Fibroblast of skin of abdomen (primary cell): ENCODE measurements at places on chromosomes 3 and 15.
A peak's percentile ranks its signal among the peaks of the same experiment; 100 is the strongest.

- peak; percentile 93 for DNase-seq
These were observed 145.2 kb downstream of the KLF13 start for GRCh38 chr15:31471731-31472430.

- no peak for DNase-seq
These were observed 1.3 kb downstream of the CLPX start for GRCh38 chr15:65183865-65184159.

DNA sequence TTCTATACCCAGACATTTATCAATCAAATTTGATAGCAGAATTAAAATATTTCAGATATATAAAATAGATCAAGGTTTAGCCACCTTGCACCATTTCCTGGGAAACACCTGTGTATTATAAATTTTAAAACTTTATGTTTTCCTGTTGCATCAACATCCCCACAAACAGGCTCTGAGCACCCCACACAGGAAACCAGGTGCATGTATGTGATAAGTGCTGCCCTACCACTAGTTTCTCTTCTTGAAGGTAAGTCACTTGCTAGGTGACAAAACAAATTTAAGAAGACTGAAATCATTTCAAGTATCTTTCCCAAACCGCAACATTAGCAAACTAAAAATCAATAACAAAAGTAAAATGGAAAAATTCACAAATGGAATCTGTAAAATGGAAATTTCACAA lies 496.1 kb upstream of the CCDC54 start:
- no peak for DNase-seq

- DNase-seq, result peak; percentile 72
These were observed 30.1 kb downstream of the POPDC2 start for GRCh38 chr3:119630128-119630879.

DNA sequence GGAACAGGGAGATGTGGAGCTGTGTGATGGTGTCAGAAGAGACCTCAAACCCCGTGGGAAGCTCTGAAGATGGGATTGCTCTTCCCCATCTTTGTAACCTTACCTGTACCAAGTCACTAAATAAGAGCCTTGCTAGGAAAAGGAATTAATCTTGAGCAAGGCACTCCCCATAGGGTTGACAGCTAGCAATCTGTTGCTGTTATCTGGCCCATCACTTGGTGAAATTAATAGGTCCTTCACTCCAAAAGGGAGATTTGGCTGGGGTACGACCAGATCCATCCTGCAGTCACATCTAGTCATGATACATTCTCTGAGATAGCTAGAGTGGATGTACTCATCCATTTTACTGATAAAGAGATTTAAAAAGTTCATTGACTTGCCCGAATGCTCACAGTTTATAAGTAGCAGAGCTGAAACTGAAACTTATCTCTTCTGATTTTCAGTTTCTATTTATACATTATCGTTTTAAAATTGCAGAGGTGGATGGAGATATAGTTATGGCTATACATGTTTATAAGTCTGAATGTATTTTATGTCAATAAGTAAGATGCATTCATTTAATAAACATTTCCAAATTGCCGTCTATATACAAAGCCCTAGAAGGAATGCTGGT lies 299.1 kb upstream of the MCTP2 start:
- DNase-seq, result no peak

- no peak for DNase-seq
These were observed 73.5 kb downstream of the EDEM1 start for GRCh38 chr3:5260992-5261501.

DNA sequence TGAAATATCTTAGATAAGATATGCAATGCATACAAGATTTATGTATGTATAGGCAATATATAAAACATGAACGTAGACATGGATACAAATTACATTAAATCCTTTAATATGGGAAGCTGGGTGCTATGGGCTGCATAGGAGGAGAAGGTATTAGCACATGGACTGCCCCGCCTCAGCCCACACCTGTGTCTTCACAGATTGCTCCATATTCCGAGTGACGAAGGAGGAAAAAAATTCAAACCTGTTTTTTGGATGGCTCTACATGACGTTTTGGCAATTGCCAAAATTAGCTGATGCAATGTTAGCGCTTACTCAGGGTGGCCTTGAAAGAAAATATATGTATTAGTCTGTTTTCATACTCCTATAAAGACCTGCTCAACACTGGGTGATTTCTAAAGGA lies 223.4 kb upstream of the SLCO3A1 start:
- no peak for DNase-seq

- no peak for DNase-seq
These were observed 43.4 kb upstream of the IGF1R start for GRCh38 chr15:98604983-98605382.

DNA sequence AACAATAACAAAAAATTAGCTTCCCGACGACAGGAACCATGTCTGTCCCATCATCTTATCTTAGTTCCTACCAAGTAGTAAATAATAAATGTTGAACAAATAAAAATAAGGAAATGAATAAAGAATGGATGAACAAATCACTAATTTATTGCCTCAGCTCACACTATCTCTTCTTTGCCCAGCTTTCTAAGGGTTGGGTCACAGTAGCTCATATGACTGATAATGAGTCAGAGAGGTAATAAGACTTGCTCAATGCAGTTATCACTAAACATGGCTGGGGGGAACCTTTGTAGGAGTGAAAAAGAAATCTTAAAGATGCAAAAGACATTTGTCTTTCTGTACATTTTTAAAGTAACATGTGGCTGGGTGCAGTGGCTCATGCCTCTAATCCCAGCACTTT lies 182.2 kb downstream of the WDR76 start:
- peak; percentile 54 for DNase-seq

GRCh38 chr15:95150466-95150865 lies 919.1 kb downstream of the MCTP2 start:
- DNase-seq, result no peak

GRCh38 chr3:81242871-81243270 lies 518.6 kb downstream of the GBE1 start:
- DNase-seq, result peak; percentile 46

DNA sequence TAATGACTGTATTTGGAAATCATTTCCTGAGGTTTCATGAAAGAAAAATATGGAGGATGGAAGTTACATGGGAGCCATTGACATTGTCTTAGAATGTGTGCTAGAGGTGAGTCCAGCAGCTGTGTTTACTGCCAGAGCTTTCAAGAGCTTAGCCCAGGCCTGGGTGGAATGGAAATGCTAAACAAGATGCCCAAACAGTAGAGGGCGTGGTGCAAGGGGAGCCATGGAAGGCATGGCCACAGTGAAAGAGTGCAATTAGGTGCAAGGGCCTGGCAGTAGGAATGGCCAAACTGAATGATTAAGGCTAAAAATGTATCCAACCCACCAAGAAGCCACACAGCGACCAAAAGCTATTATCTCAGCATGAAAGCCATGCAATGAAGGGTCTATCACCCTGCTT lies 257.7 kb upstream of the NR2F2 start:
- DNase-seq, result no peak

- DNase-seq, result peak; percentile 59
These were observed 69.3 kb downstream of the CHAC1 start for GRCh38 chr15:41022487-41023090.

GRCh38 chr3:152745646-152746045 lies 89.3 kb upstream of the P2RY1 start:
- no peak for DNase-seq

GRCh38 chr3:45965653-45966052 lies 22.4 kb downstream of the CXCR6 start:
- no peak for DNase-seq

- DNase-seq, result peak; percentile 66
These were observed 1.2 kb upstream of the ITIH4 start for GRCh38 chr3:52831500-52832301.

- no peak for DNase-seq
These were observed 21.7 kb upstream of the UTS2B start for GRCh38 chr3:191352014-191352413.

GRCh38 chr15:30023798-30024295 lies 58.9 kb upstream of the GOLGA8J start:
- peak; percentile 37 for DNase-seq

DNA sequence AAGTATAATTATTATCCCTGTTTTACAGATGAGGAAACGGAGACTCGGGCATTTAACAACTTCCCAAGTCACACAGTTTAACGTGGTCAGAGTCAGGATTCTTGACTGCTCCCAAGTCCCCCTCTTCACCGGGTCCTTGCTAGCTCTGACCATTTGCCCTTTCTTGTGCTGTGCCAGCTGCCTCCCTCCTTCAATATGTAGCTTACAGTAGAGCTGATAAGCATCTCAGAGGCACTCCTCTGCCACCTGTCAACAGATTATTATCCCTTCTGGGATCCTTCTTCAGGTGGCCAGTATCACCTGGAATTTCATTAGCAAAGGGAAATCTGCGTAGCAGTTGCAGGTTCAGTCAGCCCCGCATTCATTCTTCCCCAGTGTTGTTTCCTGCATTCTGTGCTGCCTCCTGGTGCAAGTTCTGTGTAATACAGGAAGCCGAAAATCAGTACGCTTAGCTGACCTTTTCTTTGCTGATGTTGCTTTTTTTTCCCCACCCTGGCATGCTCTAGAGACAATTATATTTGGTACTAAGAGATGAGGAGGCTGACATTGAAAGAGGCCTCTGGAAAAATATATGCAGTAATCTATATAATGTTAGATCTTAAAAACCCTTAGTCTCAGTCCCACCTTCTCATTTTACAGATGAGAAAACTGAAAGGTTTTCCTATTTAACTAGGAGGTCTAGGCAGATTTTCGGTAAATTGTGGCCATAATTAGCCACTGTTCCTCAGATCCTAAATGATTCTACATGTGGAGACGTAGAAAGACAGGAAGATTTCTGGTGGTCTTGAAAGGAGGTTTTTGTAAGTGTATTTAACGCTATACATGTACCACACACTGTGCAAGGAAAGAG lies 24.8 kb downstream of the TMOD2 start:
- no peak for DNase-seq

GRCh38 chr3:94356581-94356980 lies 293.7 kb downstream of the NSUN3 start:
- no peak for DNase-seq

DNA sequence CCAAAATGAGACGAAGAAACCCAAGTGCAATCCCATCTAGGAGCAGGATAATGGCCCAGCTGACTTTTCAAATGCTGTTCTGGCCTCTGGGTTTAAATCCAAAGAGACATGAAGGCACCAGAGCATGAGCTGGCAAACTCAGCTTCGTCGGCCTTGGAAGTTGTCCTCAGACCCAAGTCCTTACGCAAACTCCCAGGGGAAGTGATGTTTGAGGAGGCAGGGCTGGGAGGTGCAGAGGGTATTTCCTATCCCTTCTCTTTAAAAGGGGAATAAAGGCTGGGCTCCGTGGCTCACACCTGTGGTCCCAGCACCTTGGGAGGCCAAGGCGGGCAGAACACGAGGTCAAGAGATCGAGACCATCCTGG lies 68.9 kb upstream of the HERC1 start:
- no peak for DNase-seq

DNA sequence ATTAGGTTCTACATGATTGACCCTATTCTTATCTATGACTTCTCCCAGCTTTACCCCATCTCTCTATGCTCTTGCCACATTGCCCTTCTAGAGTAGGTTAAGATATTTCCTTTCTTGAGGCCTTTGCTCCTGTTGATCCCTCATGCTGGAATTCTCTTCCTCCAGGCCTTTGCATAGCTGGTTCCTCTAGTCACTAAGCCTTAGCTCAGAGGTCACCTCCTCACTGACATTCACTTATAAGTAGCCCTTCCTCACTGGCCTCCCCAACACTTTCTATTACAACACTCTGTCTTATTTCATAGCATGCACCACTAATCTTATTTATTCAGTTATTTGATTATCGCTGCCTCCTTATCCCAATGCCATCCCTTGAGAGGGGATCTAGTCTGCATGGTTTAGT lies 228.4 kb upstream of the COL8A1 start:
- DNase-seq, result no peak

DNA sequence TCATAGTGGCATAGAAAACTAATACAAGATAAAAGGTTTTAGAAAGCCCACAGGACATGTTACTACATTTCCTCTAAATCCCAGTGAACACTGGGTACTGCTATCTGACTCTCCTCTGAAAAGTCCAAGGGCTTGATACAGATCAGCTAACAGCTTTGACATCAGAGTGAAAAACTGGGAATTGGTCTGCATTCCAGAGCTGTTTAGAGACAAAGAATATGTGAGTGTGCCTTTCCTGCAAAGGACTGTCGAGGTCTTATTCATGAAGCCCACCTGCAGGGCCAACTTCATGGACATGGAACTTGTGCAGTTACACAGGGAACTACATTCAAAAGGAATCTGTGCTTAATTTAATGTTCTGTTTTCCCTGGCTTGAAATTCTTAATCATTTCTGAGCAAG lies 5.2 kb upstream of the TMCO5A start:
- no peak for DNase-seq

DNA sequence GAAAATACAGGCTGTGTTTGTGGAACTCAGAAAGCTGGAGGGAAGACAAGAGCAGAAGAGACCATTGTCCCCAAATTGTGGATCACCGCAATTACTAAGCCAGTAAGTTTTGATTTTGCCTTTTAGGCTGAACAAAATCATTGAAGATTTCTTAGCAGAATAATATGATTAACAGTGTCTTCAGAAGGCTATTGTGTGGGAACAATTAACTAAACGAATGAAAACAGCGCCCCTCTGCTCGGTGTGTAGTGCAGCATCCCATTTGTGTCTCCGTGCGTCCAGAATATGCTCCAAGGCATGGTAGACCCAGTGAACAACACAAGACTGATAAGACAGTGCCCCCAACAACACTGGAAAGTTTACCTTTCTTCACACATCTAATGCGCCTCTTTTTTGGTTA lies 71.2 kb downstream of the CRTC3 start:
- no peak for DNase-seq

GRCh38 chr3:194584866-194585265 lies 48.4 kb downstream of the TMEM44 start:
- no peak for DNase-seq

- peak; percentile 46 for DNase-seq
These were observed 199.8 kb downstream of the TCF12 start for GRCh38 chr15:57118013-57118799.

DNA sequence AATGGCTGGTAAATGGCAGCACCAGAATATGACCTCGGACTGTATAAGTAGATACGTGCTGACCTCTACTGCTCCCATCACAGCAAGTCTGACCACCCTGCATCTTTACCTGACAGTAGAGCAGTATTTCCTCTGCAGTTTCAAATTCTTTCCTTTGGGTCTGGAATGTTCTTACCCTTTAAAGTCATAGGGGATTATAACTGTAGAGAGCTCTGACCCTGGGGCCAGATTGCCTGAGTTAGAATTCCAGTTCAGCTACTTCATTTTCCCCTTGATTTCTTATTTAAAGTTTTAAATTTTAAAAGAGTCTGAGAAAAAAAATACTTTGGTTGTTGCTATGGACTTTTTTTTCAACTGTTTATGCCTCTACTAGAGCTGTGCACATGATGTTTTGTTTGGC lies 237.7 kb downstream of the NR1D2 start:
- DNase-seq, result no peak

- DNase-seq, result no peak
These were observed 16.4 kb upstream of the HCN4 start for GRCh38 chr15:73385205-73385604.

DNA sequence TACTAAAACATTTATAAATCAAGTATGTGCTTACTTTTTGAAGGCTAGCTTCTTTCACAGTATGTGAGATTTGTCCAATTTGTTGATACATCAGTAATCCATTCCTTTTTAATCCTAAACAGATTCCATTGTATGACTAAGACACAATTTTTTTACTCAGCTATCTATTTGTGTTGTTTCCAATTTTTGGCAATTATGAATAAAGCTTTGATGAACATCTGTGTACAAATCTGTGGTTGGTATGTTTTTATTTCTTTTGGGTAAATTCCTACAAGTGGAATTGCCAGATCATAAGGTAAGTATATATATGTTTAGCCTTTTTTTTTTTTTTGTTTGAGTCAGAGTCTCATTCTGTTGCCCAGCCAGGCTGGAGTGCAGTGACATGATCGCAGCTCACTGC lies 56.2 kb upstream of the VEPH1 start:
- peak; percentile 11 for DNase-seq
